Stimulated activated CD8-positive, alpha-beta memory T cell treated with anti-CD3 and anti-CD28 coated beads, Interleukin-7, amount 100 ng/mL, for 1 hour (primary cell): ENCODE measurements at places on chromosomes 13 and 19.

GRCh38 chr13:101998129-101998528, 403.7 kb downstream of the FGF14 start:
- no peak for DNase-seq

GRCh38 chr13:19681517-19681916, 48.1 kb downstream of the MPHOSPH8 start:
- no peak for DNase-seq

GRCh38 chr19:54506079-54506478, 3.4 kb downstream of the LAIR2 start:
- no peak for DNase-seq

DNA sequence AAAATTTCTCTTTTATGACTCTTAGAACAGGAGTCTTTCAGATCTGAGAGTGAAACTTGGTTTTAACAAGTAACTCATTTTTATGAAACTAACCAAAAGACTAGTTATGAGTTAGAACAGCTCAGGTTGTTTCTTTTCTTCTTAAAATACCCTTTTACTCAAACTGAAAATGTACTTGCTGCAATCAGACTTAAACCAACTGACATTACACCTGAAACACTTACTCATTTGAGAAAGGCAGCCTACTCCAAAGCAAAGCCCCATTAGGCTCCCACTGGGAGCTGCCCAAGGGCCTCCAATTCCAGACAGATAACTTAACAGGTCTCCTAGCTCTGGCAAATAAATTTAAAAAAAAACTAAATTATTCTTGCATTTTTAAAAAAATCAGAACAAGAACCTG, 3.6 kb downstream of the FOXO1 start:
- DNase-seq = no peak

DNA sequence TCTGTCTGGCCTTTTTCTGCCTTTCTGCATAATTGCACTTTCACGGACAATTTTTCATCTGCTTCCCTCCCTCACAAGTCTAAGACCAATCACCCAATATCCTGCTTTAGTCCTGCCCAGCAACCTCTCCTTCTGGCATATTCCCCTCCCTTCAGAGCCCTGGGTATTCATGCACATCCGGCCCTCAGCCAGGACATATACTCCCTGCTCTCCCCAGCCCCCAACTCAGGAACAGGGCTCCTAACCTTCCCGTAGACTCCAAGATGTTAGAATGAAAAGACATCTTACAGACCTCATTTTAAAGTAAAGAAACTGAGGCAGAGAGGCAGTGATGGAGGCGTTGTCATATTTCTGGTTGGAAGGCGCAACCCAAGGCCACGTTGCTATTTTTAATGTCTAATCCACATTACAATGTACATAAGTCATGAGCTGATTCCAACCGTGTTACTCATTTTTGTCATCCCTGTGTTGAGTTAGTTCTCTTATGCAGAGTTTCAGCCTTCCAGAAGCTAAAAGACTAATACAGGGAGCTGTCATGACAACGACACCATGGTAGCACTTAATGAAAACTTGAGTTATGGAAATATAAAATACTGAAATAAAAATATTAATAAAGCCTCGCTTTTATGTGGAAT, 209.2 kb downstream of the TSHZ3 start:
- DNase-seq = no peak
